Thymus (tissue), 14 donors: ENCODE measurements at places on chromosomes 1 and 21.

- DNase-seq: no peak
Observed at GRCh38 chr1:247111700-247112478, 7.7 kb upstream of the ZNF669 start.

DNA sequence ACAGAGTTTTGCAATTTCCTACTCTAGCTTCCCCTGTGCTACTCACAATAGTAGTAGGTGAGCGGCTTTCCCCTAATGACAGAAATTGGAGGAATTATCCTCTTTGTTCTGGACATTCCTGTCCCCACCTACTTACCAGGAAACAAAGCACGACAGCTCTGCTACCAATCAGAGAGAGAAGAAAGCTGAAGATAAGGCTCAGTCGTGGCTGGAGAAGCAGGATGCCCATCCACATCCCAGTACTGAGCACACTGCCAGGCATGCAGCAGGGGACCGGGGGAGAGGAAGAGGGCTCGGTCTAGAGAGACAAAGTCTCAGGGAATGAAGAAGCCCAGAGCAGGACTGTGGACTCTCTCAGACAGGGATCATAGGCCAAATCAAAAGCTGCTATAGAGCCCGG lies 134.1 kb upstream of the KRTAP19-8 start:
- DNase-seq: no peak

GRCh38 chr21:39564200-39564599 lies 48.5 kb upstream of the B3GALT5 start:
- DNase-seq: no peak

- no peak for DNase-seq
Observed at GRCh38 chr1:18569811-18570545, 60.7 kb upstream of the PAX7 start.

GRCh38 chr1:117985973-117986372 lies 56.4 kb downstream of the WDR3 start:
- DNase-seq: no peak

DNA sequence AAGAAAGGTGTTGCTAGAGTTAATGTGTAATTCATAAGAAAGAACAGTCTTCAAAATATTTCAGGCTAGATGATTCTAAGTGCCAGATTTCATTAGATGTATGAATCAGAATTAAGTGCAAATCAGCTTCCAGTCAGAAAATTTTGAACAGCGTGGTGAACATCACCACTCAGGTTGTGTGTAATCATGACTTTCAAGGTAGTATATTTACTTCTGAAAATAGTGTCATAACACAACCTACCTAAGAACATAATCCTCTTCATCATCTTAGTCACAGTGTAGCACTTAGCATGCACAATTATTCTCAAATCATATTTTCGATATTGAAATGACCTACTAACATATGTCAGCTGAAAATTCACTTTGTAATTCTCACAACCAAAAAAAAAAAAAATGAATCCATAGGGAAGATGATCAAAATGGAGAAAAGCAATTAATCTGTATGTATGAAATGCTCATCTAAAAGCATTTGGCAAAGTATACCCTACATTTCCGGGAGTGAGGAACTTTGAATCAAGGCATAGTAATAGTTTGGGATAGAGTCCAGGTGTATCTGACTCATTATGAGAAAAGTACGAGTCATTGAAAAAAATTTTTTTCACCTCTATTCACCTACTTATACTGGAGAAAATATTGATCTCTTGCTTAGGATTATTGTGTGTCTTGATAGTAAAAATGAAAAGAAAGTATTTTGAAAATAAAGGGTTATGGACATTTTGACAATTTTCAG lies 221.8 kb upstream of the CHRM3 start:
- DNase-seq: no peak
